ENCODE measurements at places on chromosomes 6 and 20.
A peak's percentile ranks its signal among the peaks of the same experiment; 100 is the strongest.

GRCh38 chr6:52509281-52510212 is 67.3 kb downstream of the TRAM2 start:
- no peak for DNase-seq

DNA sequence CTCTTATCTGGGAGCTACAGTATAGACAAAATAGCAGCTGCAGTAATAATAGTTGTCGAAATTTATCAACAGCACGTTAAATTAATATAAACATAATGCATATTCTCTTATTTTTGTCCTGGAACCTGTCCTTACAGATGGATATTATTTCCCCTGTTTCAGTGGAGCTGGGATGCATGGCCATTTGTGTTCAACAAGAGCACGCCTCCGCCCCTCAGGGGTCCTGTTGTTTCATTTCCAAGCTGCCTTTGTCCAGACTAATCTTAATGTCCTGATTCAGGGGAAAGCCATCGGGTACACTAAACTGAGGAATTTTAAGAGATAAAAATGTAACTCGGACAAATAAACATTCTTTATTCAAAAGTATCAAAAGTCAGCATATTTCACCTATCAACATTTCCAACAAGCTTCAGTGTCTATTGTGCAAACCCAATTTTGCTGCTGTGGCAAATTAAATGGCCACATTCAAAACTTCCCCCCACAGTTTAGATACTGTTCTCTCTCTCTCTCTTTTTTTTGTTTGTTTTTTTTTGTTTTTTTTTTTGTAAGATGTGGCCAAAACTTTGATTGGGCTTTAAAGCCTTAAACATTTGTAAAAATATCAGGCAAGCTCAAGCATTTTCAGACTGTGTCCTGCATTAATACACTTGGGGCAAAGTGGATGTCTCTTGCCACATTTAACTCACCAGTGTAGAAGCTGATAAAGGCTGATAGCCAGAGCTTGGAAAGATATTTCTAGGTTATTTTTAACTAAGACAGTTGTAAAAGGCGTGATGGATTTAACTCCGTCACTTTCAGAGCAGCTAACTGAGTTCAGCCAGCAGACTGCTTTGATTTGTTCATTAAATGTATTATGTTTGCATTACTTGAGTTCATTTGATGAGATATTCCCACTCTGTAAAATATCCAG is 112.5 kb upstream of the QKI start:
- no peak for DNase-seq

DNA sequence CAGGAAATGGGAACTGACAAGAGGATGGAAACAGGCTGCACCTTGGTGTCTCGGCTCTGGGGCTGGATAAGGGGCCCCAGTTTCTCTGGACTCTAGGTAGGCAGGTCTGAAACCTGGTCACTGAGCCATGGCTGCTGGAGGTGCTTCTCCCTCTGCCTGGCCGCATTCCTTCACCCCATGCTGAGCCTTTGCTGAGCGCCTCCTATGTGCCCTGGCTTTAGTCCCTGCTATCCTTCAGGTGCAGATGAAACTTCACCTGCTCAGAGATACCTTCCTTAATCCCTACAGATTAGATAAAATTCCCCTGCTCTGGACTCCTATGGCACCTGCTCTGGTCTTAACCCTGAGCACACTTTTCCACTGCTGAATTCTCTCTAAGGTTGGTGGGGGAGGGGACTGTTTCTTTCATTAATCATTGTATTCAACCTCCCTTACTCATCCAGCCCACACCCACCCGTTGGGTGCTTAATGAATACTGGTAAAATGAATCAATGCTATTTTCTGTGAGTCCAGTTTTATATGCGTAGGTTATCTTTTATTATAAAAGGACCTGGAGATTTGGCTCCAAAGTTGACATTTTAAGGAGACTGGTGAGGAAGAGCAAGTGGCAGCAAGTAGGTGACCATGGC is 19.3 kb downstream of the MYLK4 start:
- no peak for DNase-seq

DNA sequence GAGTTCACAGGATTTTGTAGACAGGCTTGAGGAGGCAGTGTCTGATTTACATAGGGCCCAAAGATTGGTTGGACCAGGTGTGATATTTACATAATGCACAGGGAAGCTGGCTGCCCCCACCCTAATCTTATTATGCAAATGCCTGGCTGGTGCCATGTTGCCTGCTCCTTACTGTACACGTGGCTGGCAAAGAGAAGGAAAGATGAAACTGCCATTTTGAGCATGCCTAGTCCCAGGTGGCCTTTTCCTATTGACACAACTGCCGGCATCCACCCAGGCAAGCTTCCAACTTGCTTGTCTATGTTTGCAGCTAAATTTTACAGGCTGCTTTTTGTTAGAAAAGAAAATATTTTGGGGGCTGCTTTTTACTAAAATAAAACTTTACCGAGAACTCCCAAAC is 174.6 kb downstream of the LMBRD1 start:
- no peak for DNase-seq

GRCh38 chr6:145331066-145331465 is 404.3 kb downstream of the EPM2A start:
- DNase-seq, result no peak

- no peak for DNase-seq
These were observed 200.6 kb downstream of the MAFB start for GRCh38 chr20:40488401-40488800.

- DNase-seq, result no peak
These were observed 4.9 kb downstream of the SLC17A9 start for GRCh38 chr20:62957136-62958117.

DNA sequence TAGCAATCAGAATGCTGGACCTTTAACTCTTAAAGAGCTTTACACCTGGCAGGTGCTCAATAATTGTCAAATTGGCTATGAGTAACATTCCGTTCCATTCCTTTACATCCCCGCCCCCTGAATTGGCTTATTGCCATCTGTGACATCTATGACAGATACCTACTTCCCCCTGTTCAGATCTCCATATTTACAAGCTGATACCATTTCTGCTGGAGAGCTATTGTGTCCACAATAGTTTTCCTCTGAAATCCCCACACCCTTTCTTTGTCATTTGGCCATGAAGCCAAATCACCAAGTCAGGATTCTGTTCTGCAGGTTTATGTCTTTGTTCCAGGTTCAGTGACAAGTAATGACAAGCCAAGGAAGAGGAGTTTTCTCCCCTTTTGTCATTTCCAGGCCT is 3.2 kb downstream of the CDH26 start:
- DNase-seq, result no peak

DNA sequence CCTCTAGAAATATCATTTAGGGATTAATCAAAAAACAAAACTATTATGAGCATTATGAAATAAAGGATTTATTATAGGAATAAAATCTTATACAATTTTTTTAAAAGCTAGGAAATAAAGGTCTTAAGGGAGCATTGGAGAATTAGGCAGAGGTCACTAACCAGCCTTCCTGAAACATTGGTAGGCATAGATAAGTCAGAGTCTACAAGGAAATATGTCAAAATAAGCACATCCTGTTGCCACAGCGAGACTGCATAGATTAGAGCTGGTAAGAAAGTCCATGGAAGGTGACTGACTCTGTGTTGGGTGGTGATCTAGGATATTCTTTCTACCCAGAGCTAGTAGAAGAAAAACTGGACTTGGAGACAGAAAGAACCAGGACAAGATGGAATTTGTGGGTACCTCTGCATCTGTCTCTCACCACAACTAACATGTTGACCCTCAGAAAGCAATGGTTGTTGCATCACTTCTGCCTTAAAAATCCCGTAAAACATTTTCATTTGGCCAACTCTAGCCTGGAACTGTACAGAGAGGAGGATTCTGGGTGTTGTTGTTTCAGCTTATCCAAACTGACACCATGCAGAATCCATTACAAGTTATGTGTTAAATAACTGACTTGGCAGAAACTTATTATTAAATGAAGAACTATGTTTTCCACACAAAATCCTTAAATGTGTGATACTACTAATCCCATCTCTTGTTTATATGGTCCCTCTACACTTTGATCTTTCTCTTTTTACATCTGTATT is 77.1 kb downstream of the FBXO5 start:
- DNase-seq, result no peak

- DNase-seq, result no peak
These were observed 25.4 kb upstream of the GMNN start for GRCh38 chr6:24749297-24749696.

DNA sequence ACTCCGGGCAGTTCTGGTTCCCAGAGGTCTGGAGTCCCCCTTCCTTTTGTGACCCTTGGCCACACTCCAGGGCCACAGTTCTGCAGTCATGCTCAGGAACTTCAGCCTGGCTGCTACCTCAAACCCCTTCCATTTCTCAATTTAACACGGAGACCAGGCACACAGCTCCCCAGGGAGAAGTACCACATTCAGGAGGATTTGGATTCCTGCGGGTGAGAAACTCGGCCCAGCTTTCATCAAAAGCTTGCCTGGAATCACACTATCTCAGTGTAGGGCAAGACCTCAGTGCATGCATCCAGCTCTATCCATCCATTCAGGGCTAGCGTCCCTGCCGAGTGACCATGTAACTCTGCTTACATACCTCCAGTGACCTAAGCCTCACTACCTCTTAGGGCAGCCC is 16.8 kb upstream of the IP6K3 start:
- no peak for DNase-seq

DNA sequence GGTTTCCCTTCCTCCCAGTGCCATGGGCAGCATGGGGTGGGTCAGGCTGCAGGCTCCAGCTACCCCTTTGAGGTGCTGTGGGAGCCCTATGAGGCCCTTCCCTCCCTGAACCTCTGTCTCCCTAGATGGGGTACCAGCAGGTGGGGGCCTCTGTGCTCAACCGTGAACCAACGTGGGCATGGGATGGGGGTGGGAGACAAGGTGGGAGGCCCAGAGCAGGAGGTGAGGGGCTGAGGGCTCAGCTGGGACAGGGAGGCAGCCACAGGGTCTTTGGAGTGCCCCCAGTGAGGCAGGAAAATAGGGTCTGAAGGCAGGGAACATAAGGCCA is 33.3 kb downstream of the SUN5 start:
- DNase-seq, result no peak

DNA sequence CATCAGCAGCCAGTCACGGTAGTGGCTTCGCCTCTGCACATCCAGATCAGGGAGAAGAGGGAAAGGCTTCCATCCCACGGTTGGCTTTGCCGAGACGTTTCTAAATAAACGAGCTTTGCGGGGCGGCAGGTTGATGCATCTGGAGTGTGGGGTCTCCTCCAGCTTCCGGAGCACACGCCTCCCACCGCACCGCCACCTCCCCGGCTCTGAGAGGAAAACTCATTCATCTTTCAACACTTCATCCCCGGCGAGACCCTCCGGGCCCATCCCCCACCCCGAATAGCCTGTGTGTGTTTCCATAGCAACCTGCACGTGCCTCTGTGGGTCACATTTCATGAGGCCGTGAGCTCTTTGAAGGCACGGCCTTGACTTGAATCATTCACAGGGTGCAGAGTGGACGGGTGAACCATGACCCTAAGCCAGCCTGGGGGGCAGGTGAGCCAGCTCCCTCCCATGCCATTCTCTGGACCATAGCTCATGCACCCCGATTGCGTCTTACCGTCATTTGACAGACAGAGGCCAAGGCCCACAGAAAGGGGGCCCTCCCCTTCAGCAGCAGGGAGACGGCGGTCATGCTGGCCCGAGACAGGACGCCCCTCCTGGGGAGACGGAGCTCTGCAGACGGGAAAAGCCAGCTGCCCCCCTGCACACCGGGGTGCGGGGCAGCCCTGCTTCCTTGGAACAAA is 16.2 kb upstream of the CHRNA4 start:
- no peak for DNase-seq

- DNase-seq, result no peak
These were observed 30.9 kb upstream of the MLN start for GRCh38 chr6:33834401-33835392.

DNA sequence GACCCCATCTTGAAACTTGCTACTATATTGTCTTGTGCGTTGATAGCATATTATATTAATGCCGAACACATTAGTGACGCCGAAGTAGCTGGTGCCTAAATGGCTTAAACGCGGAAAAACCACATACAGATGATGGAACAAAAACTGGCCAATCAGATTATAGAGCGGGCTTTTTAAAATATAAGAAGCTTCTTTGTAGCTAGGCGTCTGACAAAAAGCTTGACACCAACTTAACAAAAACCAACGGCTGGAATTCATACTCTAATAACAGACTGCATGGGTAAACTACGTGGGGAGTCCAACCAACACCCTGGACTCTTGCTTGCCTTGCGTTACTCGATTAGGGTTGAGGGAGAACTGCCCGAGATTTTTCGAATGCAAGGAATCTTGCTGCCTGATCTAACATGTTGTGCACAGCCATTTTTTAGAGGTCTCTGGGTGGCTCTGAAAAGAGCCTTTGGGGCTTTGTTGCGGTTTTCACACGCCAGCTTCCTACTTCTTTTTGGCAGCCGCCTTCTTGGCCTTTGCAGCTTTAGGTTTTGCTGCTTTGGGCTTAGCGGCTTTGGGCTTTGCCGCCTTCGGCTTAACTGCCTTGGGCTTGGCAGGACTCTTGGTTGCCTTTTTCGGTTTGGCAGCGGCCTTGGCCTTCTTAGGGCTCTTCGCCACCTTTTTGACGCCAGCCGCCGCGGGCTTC is 45.7 kb downstream of the OR2B2 start:
- peak; percentile 73 for DNase-seq

GRCh38 chr6:31697555-31697954 is 5.6 kb downstream of the ABHD16A start:
- no peak for DNase-seq

GRCh38 chr6:38021571-38021970 is 202.0 kb downstream of the ZFAND3 start:
- no peak for DNase-seq

DNA sequence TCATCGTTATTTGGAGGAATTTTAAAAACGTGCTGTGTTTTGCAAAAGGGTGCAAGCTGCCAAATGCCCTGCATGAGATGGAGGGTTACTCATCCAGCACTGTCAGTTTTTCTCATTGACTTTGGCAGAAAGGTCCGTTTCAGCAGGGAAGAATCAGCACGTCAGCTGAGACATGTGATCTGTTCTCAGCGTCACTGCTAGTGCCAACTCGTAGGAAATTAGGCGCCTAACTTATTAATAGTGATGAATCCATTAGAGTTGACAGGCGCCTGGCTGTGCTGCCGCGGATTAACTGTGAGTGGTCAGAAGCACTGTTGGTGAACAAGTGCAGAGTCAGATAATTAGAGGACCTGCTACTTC is 175.5 kb upstream of the FOXQ1 start:
- DNase-seq, result no peak

DNA sequence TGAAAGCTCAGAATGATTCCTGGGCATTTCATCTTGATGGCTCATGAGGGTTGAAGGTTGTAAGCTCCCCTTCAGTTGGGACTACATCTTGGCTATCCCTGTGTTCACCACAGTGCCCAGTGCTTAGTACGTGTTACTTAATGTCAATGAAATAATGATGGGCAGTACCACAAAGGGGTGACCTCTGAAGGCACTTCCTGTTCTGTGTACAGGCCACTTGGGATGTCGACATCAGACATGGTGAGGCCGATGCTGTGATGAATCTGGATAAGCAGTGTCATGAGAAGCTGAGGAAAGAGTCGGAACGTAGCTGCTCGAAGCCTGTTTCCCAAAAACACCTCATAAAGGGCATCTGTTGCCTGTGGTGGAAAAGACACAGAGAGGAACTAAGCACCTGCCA is 27.6 kb upstream of the RBL1 start:
- no peak for DNase-seq

All from fibroblast of pulmonary artery (primary cell).